ENCODE measurements at places on chromosomes 6 and 20. TPM values are rescaled to one million over a fixed set of nuclear protein-coding genes. Genes with fewer than 3 reads are reported as not detected.

LRP11 gene
- total RNA-seq: 1.9 TPM

EGFL8 gene
- total RNA-seq: 13.3 TPM

MYB gene
- total RNA-seq: 53.6 TPM

INSM1 gene
- 0.76 TPM for total RNA-seq

SEL1L2 gene
- total RNA-seq: not detected

ZNF165 gene
- total RNA-seq: 3.5 TPM

RBPJL gene
- total RNA-seq: not detected

MCHR2 gene
- total RNA-seq: not detected

IYD gene
- total RNA-seq: not detected

BCAS1 gene
- 0.09 TPM for total RNA-seq

PTK6 gene
- 0.18 TPM for total RNA-seq

SLA2 gene
- total RNA-seq: 51.5 TPM

CD164 gene
- total RNA-seq: 144 TPM

IRF4 gene
- 439 TPM for total RNA-seq

KCNG1 gene
- total RNA-seq: 1.8 TPM

OR2H1 gene
- not detected for total RNA-seq

PPP1R16B gene
- 81.4 TPM for total RNA-seq

WFDC2 gene
- 1.3 TPM for total RNA-seq

EFCAB8 gene
- 0.92 TPM for total RNA-seq

NFATC2 gene
- total RNA-seq: 40.9 TPM

LPA gene
- total RNA-seq: not detected

ELOVL5 gene
- total RNA-seq: 92.7 TPM

RUNX2 gene
- 8.0 TPM for total RNA-seq

BCL2L1 gene
- total RNA-seq: 182 TPM

FERMT1 gene
- 0.52 TPM for total RNA-seq

GRM1 gene
- not detected for total RNA-seq

MYBL2 gene
- total RNA-seq: 93.6 TPM

ELOVL2 gene
- total RNA-seq: not detected

TBC1D22B gene
- total RNA-seq: 12.1 TPM

AVP gene
- total RNA-seq: not detected

LY6G6F gene
- not detected for total RNA-seq

DST gene
- 1.3 TPM for total RNA-seq

CFB gene
- total RNA-seq: 0.45 TPM

LPIN3 gene
- 0.87 TPM for total RNA-seq

GGT7 gene
- total RNA-seq: 14.2 TPM

PCSK2 gene
- total RNA-seq: not detected

OR2B6 gene
- total RNA-seq: not detected

RNF217 gene
- total RNA-seq: 0.09 TPM

RIPOR2 gene
- total RNA-seq: 96.3 TPM

PLEKHG1 gene
- 4.8 TPM for total RNA-seq

ANKEF1 gene
- 0.58 TPM for total RNA-seq

RAET1G gene
- total RNA-seq: not detected

MAS1 gene
- not detected for total RNA-seq

TMEM170B gene
- 1.8 TPM for total RNA-seq

FOXS1 gene
- not detected for total RNA-seq

Data from activated CD8-positive, alpha-beta T cell treated with anti-CD3 and anti-CD28 coated beads for 36 hours (primary cell).